ENCODE measurements at places on chromosomes 13 and 19.

DNA sequence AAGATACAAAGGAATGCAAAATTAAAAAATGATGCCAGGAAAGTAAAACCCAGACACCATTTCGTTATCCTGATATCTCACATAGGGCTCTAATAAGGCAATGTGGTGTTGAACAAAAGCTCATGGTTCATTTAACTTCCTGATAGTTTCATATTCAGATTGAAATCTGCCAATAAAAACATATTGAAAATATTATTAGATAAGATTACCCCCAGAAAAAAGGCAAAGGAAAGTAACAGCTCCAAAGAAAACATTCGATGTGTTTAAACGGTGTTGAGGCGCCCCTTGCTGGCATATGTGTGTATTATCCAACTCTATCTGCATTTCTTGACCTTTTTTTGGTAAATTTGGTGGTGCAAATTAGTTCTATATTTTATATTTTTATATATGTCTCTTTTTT, 75.9 kb downstream of the ESD start:
- DNase-seq = peak; percentile 31

DNA sequence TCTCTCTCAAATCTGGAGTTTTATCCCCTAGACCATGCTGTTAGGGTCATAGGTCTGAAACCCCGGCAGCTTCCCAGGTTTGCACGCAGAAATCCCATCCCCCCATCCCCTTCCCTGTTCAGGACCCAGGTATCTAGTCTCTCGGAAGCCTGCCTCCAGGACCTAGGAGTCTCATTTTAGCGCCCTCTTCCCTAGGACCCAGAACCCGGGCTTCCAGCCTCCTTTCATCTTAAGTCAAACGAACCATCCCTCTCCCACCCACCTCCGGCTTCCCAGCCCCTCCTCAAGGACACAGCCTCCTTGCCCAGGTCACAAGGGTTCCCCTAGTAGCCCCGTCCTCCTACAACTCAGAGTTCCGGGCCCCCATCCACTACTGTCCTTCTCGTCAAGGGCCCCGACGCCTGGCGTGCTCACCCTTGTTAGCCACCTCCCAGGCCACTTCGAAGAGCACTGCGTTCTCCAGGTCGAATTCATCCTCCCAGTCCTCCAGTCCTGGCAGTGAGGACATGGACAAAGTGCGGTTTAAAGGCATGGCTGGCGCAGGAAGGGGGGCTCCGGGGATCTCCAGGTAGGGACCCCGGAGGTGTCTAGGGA, 431 bp downstream of the GYS1 start:
- no peak for DNase-seq

DNA sequence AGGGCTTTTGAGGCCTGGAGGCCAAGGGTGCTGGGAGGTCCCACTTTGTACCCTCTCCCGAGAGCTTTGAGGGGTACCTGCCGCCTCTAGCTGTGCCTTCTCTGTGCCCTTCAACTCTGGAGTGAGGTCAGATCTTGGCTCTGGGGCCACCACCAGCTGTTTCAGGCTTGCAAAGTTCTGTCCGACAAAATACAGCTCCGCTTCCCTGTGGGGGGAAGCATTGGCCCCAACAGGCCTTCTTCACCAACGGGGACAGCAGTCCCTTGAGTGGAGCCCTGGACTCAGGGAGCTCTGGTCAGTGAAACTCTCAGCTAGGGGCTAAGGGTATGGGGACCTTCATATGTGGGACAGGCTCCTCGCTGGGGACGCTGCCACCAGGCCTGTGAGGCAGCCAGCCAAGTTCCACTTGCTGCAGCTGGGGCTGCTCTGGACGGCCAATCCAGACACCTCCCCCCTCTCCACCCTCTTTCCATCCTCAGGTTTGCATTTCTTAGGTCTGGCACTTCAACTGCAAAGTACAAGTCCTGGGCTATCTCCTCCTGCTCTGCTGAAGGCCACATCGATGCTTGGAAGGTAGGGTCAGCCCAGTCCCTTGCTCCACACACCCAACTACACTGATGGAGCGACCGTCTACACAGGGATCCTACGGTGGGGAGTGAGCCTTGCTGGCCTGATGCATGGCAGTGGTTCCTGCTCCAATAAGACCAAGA, 46.8 kb downstream of the C13orf46 start:
- no peak for DNase-seq

- no peak for DNase-seq
Observed at GRCh38 chr13:30796631-30797601, 61.6 kb downstream of the ALOX5AP start.

DNA sequence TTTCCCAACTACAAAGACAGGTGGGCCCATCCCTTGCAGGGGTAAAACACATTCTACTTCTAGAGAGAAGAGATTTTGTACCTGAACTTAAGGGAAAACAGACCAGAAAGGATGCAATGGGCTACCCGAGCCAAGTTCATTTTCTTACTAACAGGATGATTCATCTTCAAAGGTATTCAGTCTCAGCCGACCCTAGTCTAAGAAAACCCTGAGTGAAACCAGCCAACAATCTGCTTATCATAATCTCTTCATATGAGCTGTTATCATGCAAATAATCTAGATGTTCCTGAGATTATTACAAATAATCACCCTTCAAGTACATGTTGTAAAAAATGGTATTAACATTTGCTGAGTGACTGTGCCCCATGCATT, 15.6 kb downstream of the PABPC3 start:
- no peak for DNase-seq

DNA sequence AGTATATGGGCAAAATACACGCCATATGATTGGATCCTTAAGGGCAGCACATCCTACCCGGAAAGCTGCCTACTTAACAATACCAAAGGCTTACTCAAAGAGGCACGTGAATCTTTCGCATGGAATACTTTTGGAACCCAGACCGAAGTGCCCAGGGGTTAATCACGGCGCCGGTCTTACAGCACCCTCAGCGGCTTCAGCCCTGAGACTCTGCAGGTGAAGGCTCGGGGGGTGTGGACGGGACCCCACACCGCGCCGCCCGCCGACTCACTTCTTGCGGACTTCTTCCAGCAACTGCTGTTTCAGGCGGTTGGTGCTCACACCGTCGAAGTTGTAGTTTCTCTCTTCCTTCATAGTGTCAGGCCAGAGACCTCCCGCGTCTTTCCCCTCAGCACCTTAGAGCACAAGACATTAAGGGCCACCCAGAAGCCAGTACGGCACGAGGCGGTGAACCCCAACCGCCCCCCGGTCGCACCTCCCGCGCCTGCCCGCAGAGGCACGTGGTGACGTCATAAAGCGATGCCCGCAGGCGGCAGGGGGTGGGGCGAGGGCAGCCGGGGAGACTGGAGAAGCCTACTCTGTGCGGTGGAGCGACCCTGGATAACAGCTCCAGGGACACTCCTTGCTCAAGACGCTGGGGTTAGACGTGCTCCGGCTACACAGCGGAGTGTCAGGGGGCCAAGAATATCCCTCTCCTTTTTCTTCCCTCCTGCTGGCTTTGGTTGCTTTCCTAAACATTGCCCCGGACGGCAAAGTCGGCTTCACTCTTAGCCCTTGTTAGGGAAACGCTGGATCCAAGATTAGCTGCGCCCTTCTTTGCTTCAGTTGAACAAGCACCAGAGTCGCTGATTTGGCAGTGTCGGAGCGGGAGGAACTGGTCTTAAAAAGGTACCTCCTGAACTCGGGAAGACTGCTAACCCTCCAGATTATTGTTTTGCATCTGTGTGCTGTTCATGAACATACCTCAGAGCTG, at the start of gene CCDC169:
Gene CCDC169 (minus strand): TSS at position 449 of the 973 bp plus-strand sequence. CDS start 95 bp downstream, at position 354.
- peak; percentile 83 for DNase-seq

GRCh38 chr19:55111238-55111831, 6.1 kb downstream of the PPP1R12C start:
- no peak for DNase-seq

DNA sequence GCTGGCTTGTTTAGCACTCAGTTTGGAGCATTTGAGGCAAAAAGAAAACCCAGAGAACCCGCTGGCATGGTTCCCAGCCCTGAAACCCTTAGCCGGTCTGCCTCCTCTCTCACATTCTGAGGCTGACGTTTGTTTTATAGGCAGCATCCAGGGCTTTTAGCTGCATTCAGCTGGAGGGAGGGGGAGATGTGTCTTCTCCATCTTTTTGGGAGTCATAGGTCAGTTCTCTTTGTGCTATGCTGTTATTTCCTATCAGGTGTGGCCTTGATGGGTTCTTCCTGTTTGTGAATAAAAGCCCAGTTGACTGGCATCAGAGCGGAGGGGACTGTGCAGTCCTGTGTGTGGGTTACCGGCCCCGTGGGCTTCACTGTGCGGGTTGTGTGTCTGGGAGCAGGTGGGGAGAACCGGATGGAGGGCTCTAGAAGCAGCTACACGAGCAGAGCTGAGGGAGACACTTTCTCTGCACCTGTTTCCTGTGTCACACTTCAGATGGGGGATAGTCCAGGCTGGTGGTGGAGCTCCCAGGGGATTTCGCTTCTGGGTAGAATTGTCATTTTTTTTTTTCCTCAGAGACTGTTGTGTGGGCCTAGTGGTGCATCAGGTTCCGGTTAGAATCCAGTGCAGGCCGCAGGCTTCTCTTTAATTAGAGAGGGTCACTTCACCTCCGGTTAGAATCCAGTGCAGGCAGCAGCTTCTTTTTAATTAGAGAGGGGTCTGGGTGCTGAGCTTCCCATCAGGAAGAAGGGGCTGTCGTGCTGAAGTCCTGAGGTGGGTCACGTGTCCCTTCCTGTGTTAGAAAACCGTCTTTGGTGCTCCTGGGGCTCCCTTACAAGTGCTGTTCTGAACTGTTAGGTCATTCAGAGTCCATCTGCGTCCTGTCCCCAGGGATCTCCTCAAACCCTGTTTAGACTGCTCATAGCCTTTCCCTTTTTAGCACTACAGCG, 69.6 kb downstream of the ARHGEF7 start:
- DNase-seq = peak; percentile 67

DNA sequence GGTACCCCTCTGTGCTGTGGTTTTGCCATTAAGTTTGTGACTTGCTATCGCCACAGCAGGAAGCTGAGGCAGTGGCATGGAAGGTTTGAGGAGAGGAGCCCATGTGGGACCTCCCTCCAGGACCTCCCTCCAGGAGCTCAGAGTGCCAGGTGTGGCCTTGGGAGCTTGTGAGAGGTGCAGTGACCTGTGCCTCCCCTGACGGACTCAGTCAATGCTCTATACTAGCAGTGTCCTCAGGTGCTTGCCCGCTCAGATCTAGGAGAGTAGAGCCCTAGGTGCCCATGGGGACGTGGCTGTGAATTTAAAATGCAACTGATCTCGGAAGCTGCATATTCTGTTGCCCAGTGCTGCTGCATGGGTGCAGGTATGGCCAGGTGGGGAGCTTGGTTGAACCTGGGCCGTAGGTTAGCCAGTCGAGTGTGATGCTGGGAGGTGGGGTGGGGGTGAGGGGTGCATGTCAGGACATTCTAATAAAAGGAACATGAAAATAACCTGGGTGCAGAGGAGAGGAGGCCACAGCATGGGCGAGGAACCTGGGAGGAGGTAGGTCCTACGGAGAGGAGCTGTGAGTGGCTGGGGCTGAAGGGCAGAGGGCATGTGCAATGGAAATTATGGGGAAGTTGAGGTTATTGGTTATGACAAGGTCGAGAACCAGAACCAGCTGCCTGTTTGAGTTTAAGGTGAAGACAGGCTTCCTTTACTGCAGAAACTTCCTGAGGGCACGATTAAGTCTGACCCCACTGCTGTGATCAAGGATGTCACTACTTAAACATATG, 41.6 kb downstream of the TEX29 start:
- no peak for DNase-seq

- no peak for DNase-seq
Observed at GRCh38 chr13:92966900-92967299, 259.7 kb upstream of the GPC6 start.

DNA sequence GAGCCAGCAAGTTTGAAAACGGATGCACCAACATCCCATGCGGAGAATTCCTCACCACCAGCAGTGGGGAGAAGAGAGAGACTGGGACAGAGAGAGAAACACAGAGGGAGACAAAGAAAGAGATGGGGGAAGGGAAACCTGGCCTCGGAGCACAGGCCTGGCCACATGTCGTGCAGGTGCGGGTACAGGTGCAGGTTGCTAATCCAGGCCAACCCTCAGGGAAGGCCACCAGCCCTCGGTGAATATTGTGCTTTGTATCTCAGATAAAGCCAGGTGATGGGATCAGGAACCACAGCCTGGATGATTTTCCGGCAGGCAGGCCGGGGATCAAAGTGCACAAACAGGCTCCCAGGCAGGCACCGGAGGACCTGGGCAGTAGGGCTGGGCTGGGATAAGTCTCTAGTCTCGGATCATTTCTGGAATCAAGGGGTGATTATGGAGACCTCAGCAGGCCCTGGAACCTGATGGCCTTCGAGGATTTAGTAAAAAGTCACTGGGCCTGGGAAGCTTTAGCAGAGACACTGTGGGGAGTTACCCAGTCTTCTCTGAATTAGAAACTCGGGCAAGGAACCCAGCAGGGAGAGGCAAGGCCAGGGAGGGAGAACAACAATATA, 3.7 kb downstream of the GAS6 start:
- DNase-seq = no peak

DNA sequence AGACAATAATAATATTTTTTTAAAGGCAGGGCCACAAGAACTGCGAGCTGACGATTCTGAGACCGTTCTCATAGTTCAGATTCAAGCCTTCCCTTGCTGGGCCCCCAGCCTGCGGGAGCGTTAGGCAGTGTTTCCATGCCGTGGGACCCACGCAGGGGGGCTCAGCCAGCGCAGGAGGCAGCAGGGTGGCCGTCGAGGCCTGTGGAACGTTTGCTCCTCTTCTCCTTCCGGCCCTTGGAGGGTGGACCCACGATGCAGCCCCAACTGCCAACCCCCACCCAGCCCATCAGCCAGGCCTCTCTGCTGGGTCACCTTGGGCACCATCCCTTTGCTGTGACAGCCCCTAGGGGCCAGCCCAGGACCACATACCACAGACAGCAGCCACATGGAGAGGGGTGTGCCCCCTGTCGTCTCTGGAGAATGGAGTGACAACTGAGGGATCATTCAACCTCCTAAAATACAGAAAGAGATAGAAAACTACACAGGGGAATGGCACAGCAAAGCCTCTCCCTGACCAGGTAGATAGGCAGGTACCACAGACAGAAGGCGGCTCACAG, 46.8 kb downstream of the PDCD5 start:
- no peak for DNase-seq

- DNase-seq = no peak
Observed at GRCh38 chr13:50320271-50320862, 305.1 kb downstream of the KCNRG start.

DNA sequence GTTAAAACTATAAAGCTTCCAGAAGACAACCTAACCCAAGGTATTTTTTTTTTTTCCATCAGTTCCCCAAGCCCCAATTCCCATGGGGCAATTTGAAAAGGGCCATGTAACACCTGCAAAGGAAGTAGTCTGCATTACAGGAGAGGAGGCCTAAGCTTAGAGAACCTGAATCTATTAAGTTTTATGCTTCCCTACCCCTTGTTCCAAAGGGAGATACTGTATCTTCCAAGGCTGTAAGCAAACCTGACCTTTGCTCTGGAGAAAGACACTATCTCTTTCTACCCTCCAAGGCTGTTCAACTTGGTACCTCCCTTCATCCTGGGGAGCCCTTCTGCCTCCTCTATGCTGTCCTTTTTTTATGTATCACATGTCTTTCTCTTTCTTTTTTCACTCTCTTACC, 15.0 kb downstream of the KATNAL1 start:
- no peak for DNase-seq

- DNase-seq = no peak
Observed at GRCh38 chr19:32404933-32405430, 588 bp upstream of the DPY19L3 start.

GRCh38 chr19:55068950-55069864, 6.3 kb upstream of the RDH13 start:
- DNase-seq = no peak
